Colonic mucosa (tissue), 4 donors: ENCODE measurements at places on chromosomes 7 and 10. TPM values are rescaled to one million over a fixed set of nuclear protein-coding genes. Genes with fewer than 3 reads are reported as not detected.

ERV3-1 gene
- 7.7 TPM for total RNA-seq

OR2A5 gene
- total RNA-seq, result not detected

DNA sequence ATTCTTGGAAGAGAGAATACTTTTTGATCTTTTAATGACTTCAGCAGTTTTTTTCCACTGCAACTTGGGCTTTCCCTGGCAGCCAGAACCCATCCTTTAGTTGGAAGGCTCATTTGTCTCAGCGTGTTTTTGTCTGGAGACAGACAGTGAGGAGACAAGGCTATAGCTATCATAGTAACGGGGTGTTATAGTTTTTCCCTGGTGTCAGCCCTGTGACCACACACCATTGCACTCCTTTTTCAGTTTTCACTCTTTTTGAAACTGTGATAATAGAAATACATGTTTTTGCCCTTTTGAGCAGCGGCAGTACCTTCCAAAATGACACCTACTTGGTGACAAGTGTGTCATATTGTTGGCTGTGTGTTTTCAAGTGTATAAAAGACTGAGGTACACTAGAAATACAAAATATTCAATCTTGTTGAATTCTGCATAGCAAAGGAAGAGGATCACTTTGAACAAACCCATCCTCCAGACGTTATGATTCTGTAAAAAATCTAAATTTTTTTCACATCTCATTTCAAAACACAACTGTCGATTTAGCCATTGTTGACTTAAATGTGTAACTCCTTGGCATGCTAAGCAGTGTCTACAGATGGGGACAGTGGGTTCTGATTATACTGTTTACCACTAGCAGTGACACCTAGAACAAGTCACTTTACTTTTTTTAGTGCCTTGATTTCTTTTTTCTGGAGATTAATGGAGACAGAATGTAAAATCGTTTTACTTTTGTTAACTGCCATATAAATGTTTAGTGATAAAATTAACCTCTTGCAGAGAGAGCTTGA is 130.1 kb downstream of the EXOC4 start:
- no peak for DNase-seq
- no peaks in the 10 kb centered on the region for H3K4me1 ChIP-seq
- no peaks in the 10 kb centered on the region for H3K27me3 ChIP-seq
- H3K36me3 ChIP-seq, result no peaks in the 10 kb centered on the region
- H3K4me3 ChIP-seq, result no peak overlapping the region

GPAM gene
- total RNA-seq, result 7.7 TPM

GRCh38 chr10:112054516-112054915 is 129.0 kb downstream of the GPAM start:
- H3K4me3 ChIP-seq, result no peak overlapping the region
- no peaks in the 10 kb centered on the region for H3K36me3 ChIP-seq
- no peaks in the 10 kb centered on the region for H3K4me1 ChIP-seq
- no peak overlapping the region for H3K27ac ChIP-seq

DNA sequence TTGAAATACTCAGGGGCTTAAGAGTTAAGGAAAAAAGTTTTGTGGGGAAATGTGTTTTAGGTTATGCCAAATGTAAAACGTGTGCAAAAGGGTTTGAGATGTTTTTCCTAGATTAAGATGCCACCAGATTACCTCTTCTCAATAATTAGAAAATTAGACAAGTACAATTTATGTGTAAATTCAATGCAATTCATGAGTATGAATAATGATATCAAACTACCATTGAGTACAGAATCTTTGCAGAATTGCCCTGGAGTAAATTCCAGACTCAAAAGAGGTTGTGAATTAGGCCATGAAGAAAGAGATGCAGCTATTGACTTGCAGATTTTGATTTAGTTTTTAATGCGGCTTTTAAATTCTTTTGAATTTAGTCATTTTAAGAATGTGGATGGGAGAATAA is 159.4 kb upstream of the INHBA start:
- no peaks in the 10 kb centered on the region for H3K4me1 ChIP-seq
- no peak overlapping the region for H3K4me3 ChIP-seq
- H3K27ac ChIP-seq, result no peak overlapping the region
- no peaks in the 10 kb centered on the region for H3K27me3 ChIP-seq
- no peaks in the 10 kb centered on the region for H3K36me3 ChIP-seq

DNA sequence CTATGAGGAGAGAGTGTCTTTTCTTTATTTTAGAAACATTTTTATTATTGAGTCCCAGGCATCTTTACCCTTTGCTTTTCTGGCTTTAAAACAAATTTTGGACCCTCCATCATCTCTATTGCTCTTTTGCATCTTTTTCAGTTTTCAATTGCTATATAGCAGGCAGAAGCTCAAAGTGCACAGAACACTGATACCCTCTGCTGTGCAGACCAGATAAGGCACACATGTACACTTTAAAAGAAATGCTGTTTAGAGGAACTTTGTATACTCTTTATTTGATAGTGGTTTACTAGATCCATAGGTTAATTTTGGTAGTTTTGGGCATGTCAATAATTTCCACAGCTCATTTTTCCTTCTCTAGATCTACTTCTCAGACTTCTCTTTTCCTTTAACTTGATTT is 324.2 kb downstream of the SH2D4B start:
- no peaks in the 10 kb centered on the region for H3K36me3 ChIP-seq
- H3K4me3 ChIP-seq, result no peak overlapping the region
- H3K27me3 ChIP-seq, result no peaks in the 10 kb centered on the region
- H3K4me1 ChIP-seq, result no peaks in the 10 kb centered on the region
- DNase-seq, result no peak
- H3K27ac ChIP-seq, result no peak overlapping the region
